HCT116 (cell line): ENCODE measurements at places on chromosomes 2 and 18.

GRCh38 chr2:173290046-173290445 lies 64.6 kb upstream of the CDCA7 start:
- DNase-seq = no peak

DNA sequence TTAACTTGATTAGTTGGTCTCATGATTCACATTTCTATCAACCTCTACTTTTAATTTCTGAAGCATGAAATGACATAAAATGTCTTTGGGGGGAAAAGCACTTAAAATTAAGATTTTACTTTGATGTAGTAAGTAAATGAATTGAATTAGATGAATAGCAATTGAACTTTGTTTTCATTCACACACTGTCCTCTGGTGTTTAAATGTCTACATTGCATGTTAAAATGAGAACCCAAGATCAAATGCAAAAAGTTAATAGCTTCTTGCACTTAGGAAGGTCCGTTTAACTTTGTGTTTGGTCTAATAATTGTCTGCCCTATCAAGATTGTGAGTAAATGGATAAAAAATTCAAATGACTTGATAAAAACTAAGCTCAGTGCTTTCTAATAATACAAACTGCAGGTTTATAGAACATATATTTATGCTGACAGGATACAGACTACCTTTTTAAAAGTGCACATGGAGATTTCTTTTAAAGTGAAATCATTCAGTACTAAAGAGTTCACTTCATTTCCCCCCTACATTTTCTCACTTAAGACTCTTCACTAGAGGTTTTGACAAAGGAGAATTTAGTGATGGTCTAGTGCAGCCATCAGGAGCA lies 156.2 kb upstream of the NABP1 start:
- DNase-seq = peak; percentile 26

- no peak for DNase-seq
These were observed 122.5 kb downstream of the HDAC4 start for GRCh38 chr2:239278361-239278760.

DNA sequence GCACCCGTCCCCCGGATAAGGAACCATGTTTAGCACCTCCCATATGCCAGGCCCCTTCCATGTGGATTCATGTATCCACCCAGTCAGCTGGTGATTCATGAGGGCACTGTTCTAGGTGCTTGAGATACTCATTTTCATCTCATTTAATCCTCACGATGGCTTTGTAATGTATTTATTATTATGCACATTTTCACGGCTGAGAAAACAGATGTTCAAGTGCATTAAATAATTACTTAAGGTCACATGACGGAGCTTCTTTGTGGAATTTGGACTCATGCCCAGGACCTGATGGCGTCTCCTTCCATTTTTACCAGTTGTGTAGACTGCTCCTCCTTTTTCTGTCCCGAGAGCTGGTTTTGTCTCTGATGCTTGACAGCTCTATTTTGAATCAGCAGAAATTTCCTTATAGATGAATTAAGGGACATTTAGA lies 72.2 kb upstream of the RBM44 start:
- no peak for DNase-seq

DNA sequence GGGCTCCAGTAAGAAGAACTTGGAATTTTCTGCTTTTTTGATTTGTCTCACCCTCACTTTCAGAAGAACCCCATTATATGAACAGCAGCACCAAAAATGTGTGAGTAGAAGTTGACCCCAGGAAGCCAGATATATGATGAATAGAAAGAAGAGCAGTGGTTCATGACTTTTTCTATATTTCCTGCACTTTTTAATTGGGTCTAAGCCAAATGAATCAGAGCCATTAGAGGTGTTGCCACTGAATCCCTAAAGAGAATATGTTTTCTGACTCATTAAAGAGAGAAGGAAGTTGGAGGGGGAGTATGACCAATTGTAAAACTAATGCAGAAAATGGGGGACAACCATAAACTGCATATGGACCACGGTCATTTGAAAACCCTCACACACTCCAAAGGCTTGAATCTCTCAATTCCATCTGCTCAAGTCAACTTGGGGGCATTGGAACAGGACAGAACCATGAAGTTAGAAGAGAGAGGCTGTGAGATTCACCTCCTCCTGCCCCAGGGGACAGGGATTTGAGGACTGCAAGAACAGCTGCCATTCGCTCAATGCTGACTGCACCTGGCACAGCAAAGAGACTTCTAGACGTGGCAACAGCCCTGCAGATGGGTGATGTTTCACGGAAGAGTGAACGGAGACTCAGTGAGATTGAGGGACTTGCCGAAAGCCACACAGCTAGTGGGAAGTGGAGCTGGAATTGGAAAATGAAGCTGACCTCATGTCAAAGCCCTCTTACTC lies 3.0 kb downstream of the DAPL1 start:
- DNase-seq = no peak

DNA sequence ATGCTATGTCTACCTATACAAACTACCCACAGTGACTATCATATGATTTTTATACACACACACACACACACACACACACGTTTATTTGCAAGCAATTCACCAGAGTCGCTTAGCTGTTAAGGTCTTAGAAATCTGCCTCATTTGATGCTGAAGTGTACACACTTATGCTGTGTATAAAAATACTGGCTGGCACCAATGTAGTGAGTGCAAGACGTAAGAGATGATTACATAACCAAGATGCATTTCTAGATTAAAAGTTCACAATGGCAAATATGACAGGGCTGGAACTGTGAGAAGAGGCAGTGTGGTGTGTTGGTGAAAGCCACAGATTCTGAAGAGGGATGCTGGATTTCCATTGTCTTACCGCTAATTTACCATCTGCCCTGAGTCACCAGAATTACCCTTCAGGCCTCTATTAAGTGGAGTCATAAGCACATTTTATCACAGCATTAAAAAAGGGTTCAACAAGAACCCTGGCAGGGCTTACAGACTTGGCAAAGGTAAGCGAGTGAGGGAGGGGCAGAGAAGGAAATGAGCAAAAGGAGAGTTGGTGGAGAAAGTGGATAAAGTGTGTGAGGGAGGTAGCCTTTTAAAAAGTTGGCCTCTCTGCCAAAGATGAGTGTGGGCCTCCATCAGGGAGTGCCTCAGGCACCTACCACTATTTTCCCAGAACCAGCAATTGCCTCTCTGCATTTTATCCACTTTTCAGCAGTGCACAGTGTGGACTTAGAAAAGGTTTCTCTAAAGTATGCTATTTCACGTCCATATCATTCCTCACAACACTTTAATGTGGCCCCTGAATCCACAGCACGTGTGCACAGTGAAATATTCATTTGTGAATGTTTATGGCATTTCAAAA lies 21.5 kb downstream of the MEIS1 start:
- no peak for DNase-seq

DNA sequence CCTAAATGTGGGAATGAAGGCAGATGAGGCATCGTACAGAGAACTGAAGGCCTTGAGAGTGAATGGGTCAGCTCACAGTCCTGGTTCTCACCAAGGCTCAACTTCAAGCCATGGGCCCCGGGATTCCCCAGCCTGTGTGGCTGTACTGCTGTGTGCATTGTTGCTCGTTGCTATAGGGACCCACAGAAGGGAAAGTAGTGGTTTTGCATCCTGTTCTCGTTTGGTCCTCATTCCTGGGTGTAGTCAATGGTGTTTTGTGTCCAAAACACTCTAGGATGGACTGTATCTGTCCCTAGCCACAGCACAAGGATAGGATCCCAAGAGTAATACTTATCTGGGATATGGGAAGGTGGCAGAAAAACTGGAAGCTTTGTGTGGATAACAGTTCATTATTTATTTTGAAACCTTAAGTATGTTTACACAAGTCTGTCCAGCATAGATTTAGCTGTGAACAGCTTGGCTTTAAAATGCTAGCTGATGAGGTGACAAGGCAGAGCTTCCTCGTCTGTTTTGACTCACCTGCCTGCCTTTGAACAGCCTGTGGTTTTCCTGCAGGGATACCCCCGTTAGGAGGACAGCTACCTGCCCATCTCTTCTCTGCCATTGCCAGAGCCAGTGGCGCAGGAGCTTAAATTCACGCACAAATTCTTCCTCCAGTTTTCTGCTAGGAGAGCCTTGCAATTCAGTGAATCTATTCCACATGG lies 85.0 kb downstream of the WDSUB1 start:
- DNase-seq = no peak

DNA sequence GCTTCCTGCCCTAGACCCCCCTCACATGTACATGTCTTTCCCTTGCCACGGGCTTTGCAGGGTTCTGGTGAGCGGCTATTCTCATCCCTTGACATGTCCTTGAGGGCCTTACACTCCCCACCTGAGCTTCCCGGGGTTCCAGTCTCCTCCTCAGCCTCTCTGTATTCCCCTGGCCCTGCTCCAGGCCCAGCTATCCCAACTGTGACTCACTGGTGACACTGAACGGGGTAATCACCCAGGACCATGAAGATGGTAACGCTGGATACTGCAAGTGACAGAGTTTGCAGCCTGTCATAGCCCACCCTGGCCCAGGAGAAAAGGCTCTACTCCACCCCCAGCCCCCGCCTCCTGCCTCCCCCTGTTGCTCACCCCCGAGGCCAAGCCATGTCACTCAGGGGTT lies 27.3 kb downstream of the KIF3C start:
- no peak for DNase-seq

- DNase-seq = no peak
These were observed 461.1 kb downstream of the LPIN1 start for GRCh38 chr2:12207491-12207890.

DNA sequence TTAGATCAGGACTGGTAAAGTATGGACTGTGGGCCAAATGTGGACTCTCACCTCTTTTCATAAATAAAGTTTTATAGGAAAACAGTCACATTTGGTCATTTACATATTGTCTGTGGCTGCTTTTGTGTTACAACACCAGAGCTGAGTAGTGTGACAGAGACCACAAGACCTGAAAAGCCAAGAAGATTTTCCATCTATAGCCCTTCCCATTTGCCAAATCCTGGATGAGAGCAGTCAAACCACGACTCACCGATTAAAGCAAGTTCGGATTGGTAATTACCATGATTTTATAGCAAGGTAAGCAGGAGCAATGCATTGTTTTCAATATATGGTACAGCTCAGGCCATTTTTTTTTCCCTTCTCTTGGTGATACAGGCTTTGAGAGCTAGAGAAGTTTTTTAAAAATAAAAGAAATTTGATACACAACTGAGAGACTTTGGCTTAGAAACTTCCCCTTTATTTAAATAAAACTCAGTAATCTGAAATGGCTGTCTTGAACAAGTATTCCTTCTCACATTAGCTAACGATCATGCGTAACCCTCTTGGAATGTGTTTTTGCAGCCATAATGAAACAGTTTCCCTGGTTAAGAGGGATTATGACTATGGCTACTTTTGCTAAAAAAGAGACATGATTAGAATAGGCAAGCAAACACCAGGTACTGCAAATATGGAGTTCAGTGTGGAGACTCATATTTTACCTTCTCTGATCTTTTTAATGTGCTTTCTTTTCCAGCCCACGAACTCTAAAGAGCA lies 9.5 kb upstream of the MALL start:
- DNase-seq = no peak

DNA sequence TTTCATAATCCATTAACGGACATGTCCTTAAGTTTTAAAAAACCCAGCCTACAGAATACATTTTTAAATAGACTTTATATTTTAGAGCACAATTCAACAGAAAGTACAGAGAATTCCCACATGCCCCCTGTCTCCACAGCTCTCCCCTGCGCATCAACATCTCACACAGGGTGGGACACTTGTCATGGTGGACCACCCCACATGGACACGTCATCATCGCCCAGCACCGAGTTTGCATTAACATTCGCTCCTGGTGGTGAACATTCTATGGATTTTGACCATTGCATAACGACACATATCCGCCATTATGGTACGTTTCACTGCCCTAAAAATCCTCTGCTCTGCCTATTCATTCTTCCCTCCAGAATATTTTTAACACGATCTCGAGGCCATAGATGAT lies 1.1 kb upstream of the KCNF1 start:
- no peak for DNase-seq

GRCh38 chr2:30135541-30135940 lies 11.3 kb upstream of the YPEL5 start:
- DNase-seq = no peak

DNA sequence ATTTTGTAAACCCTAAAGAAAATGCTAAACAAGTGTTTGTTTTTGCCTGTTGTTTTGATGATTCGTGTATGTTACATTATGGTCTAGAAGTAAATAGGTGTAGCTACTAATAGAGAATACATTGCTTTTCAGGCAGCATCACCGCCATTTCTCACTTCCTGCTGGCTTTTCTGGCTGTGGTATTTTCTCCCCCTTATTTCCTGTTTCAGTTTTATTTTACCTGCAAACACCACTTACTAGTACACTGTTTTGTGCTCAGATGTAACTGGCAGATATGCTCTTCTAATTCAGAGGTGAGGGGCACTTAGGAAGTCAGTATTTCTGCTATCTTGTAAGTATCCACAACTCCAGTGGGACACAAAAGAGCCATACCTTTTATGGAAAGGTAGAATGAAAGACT lies 38.1 kb upstream of the SLC3A1 start:
- DNase-seq = no peak

GRCh38 chr2:48015421-48015820 lies 109.1 kb upstream of the FBXO11 start:
- no peak for DNase-seq

GRCh38 chr18:9772847-9773677 lies 65.0 kb downstream of the RAB31 start:
- DNase-seq = no peak

GRCh38 chr2:241842620-241843211 lies 16.0 kb downstream of the PDCD1 start:
- no peak for DNase-seq

DNA sequence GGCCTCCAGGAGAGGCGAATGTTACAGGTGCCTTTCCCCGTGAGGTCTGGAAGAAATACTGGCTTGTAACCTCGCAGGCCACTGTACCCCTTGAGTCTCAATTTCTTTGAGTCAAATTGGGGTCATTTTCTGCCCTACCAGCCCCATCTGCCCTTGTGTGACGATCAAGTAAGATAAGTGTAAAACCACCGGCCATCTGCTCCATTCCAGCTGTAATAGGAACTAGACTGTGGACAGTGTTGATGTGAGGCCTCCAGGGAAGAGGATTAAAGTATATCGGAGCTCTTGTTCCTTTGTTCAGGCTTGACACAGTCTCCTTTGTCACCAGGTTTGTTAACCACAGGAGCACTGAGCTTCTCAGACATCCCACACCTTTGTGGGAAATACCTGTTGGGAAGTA lies 65.6 kb downstream of the MRPS9 start:
- no peak for DNase-seq

- no peak for DNase-seq
These were observed 190.6 kb downstream of the RAD51AP2 start for GRCh38 chr2:17327649-17328048.

DNA sequence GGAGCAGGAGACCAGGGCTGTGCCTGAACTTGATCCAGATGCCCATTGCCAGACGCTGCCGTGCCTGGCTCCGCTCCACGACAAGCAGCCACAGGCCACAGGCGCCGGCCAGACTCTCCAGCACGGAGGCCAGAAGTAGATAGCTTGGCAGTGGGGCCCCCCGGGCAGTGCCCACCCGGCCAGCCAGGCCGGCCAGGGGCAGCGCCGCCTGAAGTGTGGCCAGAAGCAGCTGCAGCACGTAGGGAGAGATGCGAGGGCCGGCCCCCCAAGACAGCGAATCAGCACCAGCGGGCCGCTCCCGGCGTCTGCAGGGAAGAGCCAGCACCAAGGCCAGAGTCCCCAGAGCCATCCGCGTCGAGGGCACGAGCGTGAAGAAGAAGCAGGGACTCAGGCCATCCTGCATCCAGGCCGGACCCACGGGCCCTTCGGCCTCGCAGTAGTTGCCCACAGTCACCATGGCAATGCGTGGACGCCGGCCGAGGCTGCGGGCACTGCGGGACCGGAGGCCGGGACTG lies 484 bp downstream of the ABCB6 start:
- DNase-seq = no peak

- DNase-seq = no peak
These were observed 41.8 kb downstream of the RAPGEF4 start for GRCh38 chr2:172777431-172777830.

GRCh38 chr2:205245652-205246051 lies 436.6 kb upstream of the NRP2 start:
- DNase-seq = no peak

- no peak for DNase-seq
These were observed 134.6 kb downstream of the MAP4K4 start for GRCh38 chr2:101832114-101832513.
